ENCODE measurements at places on chromosomes 5 and 9.

DNA sequence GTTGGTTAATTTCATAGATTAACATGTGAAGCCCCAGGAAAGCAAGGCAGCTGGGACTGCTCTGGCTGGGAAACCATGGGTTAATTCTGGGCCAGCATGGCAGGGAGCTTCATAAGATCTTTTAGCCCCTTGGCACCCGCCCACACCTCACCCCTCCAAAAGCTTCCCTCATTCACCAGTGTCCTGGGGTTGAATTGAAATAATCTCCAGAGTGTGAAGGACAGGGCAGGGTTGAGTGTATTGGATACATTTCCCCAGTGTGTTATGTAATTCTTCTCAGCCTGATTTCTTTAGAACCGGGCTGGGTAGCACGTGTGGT is 19.4 kb downstream of the WNT8A start:
- DNase-seq, result no peak

DNA sequence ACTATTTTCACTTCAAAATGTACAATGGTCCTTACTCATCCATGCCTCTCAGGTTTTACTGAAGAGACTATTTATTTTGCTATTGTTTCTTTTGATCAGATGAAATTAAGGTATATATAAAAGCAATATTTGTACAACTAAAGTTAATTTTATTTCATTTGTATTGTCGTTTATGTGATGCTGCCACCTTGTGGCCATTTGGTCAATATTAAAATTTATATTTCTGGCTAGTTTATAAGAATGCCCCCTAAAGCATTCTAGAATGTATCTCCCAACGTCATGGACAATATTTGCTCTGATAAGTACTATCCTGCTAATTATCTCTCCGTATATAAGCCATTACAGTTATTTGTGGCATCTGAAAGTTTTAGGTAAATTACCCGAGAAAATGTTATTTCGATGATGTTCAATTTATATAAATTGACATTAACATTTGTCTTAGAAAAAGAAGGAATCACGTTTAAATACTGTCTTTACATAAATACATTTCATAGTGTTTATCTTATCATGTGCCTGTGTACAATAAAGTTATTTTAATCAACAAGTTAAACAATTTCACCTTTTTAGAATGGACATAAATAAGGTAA is 680.0 kb downstream of the TAF11L14 start:
- DNase-seq, result no peak

- DNase-seq, result no peak
Measured at GRCh38 chr5:135251093-135251492, 147.9 kb downstream of the MACROH2A1 start.

- no peak for DNase-seq
Measured at GRCh38 chr5:39580702-39581453, 156.1 kb upstream of the DAB2 start.

GRCh38 chr9:70576116-70576515 is 161.7 kb upstream of the KLF9 start:
- no peak for DNase-seq

DNA sequence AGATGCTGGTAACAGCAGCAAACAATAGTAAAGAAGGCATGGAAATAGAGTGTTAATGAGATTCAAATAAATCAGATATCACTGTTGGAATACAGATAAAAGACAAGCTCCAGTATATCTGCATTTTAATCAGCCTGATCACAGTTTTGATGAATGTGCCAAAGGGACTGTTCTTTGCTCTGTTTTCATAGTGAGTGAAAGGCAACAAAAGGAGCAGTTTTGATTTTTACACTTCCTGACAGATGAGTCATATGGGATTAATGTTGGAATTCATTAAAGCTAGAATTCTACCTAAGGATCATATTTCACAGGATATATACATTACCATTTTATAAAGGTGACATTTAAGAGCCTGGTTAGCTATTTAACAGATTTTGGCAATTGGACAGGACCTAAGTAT is 743.3 kb upstream of the PTPRD start:
- DNase-seq, result no peak

DNA sequence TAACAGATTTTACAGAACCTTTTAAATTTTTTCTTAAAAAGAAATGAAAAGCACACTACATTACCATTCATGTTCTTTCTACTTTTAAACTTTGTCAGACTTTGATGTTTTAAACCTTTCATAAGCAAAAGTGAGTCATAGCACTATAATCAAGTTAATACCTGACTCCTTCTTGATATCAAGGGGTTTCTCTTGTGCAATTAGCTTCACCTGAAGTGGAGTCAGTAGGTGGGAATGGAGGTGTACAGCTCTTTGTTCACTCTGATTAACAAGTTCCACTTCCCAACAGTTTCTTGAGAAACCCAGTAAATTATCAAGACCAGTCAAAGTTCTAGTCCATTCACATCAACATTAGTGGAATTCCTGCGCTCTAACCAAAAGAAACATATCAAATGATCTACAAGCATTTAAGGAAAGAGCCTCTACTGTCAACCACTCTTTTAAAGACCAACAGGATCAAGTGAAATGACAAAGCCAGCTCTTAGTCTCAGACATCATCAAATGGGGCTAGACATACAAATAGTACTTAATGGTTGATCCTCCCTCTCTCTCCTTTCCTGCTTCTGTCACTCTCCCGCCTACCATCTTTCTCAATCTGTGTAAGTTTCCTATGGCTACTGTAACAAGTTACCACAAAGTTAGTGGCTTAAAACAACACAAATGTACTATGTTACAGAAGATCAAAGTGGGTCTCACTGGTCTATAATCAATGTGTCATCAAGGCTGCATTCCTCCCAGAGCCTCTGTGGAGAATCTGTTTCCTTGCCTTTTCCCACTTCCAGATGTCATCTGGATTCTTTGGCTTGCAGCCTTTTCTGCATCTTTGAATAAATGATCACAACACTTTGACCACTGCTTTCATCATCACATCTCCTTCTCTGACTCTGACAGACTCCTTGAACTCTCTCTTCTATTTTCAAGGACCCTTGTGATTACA is 68.0 kb downstream of the HINT1 start:
- no peak for DNase-seq

GRCh38 chr5:107208867-107209266 is 461.9 kb downstream of the EFNA5 start:
- no peak for DNase-seq

DNA sequence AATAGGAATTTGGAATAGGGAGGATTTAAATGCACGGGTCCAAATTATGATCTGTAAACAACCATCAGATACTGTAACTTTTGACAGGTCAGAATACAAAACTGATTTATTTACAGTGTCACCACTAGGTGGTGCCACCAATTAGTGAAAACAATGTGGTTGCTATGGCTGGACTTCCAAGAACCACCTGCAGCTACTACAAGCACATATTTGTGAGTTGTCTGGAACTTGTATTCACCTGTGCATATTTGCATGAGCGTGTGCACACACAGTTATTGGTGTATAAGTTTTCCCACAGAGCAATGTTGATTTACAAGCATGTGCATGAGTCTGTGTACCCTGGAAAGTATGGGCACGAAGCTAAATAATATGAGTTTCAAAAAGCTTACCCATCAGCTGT is 3.0 kb upstream of the HRCT1 start:
- DNase-seq, result peak; percentile 45

DNA sequence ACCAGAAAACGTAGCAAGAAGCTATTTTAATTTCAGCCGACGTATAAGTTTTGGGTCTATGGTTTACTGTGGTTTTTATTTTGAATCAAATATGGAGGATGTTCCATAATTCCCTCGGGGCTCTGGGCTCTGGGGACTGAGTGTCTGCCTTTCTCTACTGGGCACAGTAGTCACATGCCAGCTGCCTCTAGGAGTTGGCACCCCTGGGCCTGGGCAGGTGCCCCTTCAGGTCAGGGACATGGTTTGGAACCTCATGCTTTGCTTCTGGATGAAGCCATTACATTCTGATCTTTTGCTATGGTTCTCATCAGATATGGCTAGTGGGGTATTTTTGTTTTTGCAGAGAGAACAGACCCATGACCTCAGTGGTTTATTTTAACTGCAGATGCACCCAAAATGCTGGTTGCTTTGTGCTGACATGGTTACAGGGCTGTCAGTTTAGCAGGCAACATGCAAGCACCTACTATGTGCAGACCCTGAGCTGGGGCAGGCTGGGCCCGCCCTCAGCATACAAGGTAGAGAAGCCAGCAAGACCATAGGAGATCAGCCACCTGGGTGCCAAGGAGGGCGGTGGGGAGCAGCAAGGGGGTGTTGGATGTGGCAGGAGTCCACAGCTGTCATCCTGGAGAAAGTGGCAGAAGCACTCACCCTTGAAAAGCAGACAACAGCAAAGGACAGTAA is 54.5 kb upstream of the PSD2 start:
- no peak for DNase-seq

GRCh38 chr5:90347462-90347861 is 62.1 kb downstream of the CETN3 start:
- no peak for DNase-seq

GRCh38 chr9:110592044-110592830 is 12.7 kb upstream of the SVEP1 start:
- DNase-seq, result no peak

DNA sequence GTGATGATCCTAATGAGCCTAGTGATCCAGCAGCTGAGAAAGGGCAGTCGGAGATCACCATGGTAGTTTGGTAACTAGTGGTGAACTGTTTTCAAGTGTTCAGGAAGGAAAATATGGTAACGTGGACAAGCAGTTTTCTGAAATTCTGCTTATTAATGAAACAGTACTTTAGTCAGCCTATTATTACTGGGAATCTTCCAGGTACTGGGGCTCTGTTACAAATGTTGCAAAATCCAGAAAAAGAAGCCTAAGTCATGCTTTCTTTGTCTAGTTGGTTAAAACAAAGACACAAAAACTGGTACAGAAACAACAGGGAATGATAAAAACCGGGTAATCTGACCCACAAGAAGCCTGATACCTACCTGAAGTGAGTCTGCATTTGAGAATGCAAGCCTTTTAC is 18.2 kb downstream of the TTC23L start:
- DNase-seq, result no peak

GRCh38 chr5:88976914-88977313 is 93.9 kb upstream of the MEF2C start:
- DNase-seq, result no peak

DNA sequence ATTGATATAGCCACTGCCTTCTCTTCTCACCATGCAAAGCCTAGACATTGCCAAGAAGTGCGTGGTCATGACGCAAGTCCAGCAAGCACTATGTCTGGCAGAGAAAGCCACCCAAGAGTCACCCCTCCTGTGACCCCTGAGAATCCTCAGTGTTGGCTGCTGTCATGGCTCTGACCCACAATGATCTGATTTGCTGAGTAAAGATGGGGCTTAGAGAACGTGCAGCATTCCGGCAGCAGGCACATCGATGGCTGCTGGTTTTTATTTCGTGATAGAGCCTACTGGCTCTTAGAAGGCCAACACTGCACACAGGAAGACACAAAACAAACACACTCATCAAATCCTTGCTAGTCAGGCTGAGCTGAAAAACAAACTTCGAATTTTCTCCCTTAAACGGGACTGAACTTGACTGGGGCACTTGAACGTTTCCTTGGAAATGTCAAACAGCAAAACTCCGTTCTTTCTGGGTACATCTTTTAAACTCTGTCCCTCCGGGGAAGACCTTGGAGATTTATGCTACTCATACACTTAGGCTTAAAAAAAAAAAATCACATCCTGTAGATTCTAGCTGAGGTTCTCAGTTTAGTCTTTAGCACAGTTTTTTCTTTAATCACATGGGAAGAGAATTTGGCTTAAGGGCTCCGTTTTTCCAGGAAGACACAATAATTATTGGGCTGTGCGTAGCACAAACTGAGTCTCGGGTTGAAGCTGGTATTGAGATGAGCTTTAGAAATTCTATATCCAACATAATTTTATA is 88.2 kb upstream of the BASP1 start:
- no peak for DNase-seq

DNA sequence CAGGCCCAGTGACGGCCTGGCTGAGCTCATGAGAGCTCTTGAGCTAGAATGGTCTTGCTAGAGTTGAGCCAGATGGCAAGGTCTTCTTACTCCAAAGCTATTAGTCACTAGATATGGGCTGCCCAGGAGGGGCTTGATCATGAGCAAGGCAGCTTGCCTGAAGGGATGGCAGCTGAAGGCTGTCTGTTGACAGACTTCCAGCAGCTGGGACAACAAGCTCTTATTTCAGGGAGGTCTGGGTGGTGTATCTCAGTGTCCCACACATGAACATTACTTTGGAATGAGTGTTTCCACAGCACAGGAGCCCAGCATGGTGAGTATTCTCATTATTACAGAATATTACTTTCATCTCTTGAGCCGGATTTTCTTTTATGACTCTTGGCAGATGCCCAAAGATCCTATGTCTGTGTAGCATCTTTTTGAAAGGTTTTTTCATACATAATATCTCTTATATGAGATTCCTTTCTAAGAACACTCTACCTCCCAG is 414.1 kb downstream of the ARHGEF28 start:
- no peak for DNase-seq

DNA sequence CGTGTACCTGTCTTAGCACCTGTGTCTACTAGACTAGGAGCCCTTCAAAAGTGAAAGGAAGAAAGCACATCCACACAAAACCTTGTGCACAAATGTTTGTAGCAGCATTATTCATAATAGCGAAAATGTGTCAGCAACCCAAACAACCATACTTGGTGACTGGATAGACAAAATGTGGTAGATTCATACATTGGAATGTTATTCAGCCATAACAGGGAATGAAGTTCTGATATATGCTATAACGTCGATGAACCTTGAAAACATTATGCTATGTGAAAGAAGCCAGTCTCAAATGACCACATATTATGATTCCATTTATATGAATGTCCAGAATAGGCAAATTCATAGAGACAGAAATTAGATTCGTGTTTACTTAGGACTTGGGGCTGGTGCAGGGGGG is 57.8 kb upstream of the LARP1 start:
- DNase-seq, result no peak

GRCh38 chr5:90956511-90957097 is 398.0 kb downstream of the ADGRV1 start:
- no peak for DNase-seq

- no peak for DNase-seq
Measured at GRCh38 chr5:53784596-53784995, 224.2 kb downstream of the NDUFS4 start.

DNA sequence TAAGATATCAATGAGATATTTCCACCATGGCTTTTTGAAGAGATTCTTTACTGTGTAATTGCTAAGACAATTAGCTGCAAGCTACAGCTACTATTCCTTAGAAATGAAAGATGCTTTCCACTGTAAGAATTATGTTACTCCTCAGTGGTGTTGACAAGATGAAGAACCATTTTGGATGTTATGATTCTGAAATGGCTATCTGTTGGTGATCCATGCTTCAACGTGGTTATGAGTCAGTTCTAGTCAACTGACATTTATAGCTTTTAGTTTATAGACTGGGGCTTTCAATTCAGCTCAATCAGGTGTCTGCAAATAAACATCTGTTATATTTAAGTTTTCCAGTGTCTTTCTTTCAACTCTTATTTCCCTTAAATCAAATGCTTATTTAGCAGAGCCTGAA is 93.7 kb downstream of the SGCD start:
- DNase-seq, result no peak

DNA sequence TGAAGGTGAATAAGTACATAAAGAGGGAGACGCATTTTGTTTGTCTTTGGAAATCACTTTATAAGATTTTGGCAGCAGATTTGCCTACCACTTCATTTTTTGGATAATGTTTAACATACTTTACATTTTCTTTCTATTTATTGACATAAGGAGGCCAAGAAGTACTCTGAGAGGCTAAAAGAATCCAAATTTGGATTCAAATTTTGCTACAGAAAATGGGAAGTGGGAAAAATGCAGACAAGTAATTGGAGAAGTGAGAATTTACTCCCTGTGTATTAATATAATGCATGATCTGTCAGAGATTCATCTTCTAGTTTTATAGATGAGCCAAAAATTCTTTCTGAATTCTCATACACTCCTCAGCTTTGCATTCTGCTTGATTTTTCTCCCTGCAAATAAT is 411.2 kb upstream of the CTNND2 start:
- no peak for DNase-seq

- DNase-seq, result no peak
Measured at GRCh38 chr9:80157561-80157983, 585.8 kb downstream of the TLE4 start.

Data from endothelial cell (in vitro differentiated cells).